ENCODE measurements at places on chromosomes 16 and 17.

GRCh38 chr17:72743037-72743467 is 349.4 kb downstream of the SLC39A11 start:
- no peak for DNase-seq
- H3K27ac ChIP-seq: no peak overlapping the region
- no peak overlapping the region for H3K4me3 ChIP-seq

- H3K36me3 ChIP-seq: no peaks in the 10 kb centered on the region
- H3K27me3 ChIP-seq: no peaks in the 10 kb centered on the region
- DNase-seq: no peak
- H3K27ac ChIP-seq: no peak overlapping the region
Measured at GRCh38 chr16:7640334-7640733, 307.7 kb downstream of the RBFOX1 start.

- H3K27ac ChIP-seq: no peak overlapping the region
- DNase-seq: no peak
- H3K36me3 ChIP-seq: no peaks in the 10 kb centered on the region
- no peak overlapping the region for H3K4me3 ChIP-seq
Measured at GRCh38 chr17:17420561-17421269, 56.1 kb upstream of the MED9 start.

GRCh38 chr17:45705123-45706009 is 78.8 kb upstream of the CRHR1 start:
- peaks cover 6% of the 10 kb centered on the region for H3K4me1 ChIP-seq
- peak; percentile 4 for DNase-seq
- H3K4me3 ChIP-seq: no peak overlapping the region
- H3K27ac ChIP-seq: no peak overlapping the region
- H3K27me3 ChIP-seq: peaks cover 30% of the 10 kb centered on the region

DNA sequence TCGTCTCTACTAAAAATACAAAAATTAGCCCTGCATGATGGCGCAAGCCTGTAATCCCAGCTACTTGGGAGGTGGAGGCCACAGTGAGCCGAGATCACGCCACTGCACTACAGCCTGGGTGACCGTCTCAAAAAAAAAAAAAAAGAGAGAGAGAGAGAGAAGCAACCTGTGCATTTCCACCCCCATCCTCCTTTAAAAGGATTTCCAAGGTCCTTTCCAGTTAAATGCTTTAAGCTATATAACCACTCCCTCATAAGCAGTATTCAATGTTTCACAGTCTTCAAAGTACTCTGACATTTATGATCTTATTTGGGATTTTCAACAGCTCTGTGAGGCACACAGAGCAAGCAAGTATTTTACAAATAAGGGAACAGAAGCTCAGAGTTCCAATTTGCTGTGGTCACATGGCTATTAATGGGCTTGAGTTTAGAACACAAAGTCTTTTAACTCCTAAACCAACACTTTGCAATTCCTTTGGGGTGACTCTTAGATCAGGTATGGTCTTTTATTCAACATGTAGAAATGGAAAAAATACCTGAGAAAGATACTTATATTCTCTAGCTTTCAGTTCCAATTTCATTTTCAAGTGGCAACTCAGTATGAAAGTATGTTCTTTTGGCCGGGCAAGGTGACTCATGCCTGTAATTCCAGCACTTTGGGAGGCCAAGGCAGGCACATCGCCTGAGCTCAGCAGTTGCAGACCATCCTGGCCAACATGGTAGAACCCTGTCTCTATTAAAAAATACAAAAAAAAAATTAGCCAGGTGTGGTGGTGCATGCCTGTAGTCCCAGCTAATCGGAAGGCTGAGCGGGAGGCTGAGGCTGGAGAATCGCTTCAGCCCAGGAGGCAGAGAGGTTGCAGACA is 31.3 kb downstream of the SPOP start:
- peaks cover 54% of the 10 kb centered on the region for H3K4me1 ChIP-seq
- peak overlapping the region; percentile 88 for H3K27ac ChIP-seq
- H3K36me3 ChIP-seq: peaks cover 15% of the 10 kb centered on the region
- no peaks in the 10 kb centered on the region for H3K27me3 ChIP-seq

GRCh38 chr17:80119271-80119791 is 17.9 kb downstream of the GAA start:
- H3K27me3 ChIP-seq: peaks cover 4% of the 10 kb centered on the region

- no peak for DNase-seq
- H3K36me3 ChIP-seq: peaks cover 6% of the 10 kb centered on the region
- no peak overlapping the region for H3K27ac ChIP-seq
- no peak overlapping the region for H3K4me3 ChIP-seq
Measured at GRCh38 chr16:78184238-78185183, 85.1 kb downstream of the WWOX start.

DNA sequence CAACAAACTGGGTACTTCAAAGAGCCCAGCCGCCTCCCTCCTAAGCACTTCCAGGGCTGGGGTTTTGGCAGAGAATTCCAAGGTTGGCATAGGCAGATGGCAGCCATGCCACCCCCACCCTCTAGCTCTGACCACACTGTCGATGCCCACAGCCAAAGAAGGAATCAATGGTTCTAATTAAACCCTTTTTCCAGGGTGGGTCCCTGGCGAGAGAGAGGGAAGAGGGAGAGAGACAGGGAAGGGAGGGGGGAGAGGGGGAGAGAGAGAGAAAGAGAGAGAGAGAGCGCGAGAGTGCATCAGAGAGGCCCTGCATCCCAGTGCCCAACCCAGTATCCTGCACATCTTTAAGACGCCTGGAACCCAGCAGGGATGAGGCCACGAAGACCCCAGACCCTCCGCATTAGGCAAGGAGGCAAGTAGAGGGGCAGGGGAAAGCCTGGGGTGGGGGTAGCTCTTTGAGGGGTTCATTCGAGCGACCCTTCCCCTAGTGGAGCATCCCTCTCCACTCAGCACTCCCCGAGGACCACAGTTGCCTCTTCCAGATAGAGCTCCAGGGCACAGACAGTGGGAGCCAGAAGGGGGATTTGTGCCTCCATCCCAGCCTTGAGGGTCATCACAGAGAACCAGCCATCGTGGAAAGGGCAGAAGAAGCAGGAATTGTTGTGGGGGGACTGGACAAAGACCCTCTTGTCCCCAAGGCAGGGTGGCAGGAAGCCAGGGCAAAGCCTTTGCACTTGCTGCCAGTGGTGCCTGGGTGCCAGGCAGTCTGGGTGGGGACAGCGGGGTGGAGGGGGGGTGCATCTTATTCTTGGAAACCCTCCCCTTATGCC is 2.6 kb downstream of the SRCIN1 start:
- H3K4me1 ChIP-seq: peaks cover 15% of the 10 kb centered on the region
- no peak for DNase-seq
- no peak overlapping the region for H3K4me3 ChIP-seq

- H3K36me3 ChIP-seq: peaks cover 2% of the 10 kb centered on the region
- H3K4me1 ChIP-seq: peaks cover 4% of the 10 kb centered on the region
- no peak overlapping the region for H3K4me3 ChIP-seq
Measured at GRCh38 chr17:42517516-42517915, 18.5 kb upstream of the NAGLU start.

DNA sequence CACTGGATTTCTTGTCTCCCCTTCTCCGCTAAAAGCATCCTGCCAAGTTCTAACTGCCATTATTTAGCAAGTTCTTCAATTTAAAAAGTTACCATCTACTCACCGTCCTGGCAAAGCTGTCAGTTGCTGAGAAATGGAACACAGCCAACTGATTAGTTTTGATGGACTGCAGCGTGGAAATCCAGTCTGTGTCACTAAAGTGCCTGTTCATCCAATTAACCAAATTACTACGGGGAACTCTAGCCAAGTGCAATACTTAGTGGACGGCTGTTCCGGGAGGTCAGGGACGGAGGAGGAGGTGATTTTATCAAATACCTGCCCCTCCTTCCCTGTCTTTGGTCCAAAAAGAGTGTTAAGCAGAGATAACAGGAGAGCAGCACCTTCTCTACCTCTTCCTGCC is 260.7 kb downstream of the MAF start:
- no peaks in the 10 kb centered on the region for H3K4me1 ChIP-seq
- peaks cover 4% of the 10 kb centered on the region for H3K27me3 ChIP-seq
- H3K4me3 ChIP-seq: no peak overlapping the region

- H3K27ac ChIP-seq: peak overlapping the region; percentile 58
- peak overlapping the region; percentile 40 for H3K4me3 ChIP-seq
- peaks cover 18% of the 10 kb centered on the region for H3K4me1 ChIP-seq
- H3K27me3 ChIP-seq: peaks cover 29% of the 10 kb centered on the region
Measured at GRCh38 chr17:57874434-57875289, 24.8 kb upstream of the MRPS23 start.

DNA sequence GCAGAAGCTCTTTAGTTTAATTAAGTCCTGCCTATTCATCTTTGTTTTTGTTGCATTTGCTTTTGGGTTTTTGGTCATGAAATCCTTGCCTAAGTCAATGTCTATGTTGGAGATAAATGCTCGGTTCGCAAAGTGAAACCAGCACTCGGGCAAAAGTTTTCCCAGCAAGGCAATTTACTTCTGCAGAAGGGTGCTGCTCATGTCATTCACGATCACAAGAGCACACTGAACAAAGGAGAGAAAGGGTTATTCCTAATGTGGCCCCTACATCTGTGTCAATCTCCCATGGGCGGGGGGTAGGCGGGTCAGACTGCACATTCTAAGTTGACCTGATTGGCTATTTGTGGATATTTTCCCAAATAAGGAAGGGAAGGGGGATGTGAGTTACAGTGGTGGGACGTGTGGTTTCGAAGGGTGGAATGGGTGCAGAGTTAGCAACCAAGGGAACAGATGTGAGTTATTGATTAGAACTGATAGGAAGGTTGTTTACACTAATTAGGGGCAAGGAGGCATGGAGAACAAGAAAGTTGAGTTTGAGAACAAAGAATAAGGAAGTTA is 23.0 kb downstream of the ATF7IP2 start:
- no peak overlapping the region for H3K4me3 ChIP-seq
- H3K27ac ChIP-seq: no peak overlapping the region
- no peaks in the 10 kb centered on the region for H3K27me3 ChIP-seq
- no peak for DNase-seq

GRCh38 chr16:66925322-66925840 is at the start of gene RRAD:
TSS of gene RRAD (minus strand) at chr16:66925535. CDS start at chr16:66925179, 356 bp downstream.
- H3K27ac ChIP-seq: no peak within 1 kb of the TSS
- H3K4me3 ChIP-seq: peak within 1 kb of the TSS; percentile 59
- no peak for DNase-seq
- peaks cover 50% of the 10 kb centered on the region for H3K27me3 ChIP-seq
- H3K36me3 ChIP-seq: no peaks in the 10 kb centered on the region
- peaks cover 2% of the 10 kb centered on the region for H3K4me1 ChIP-seq

DNA sequence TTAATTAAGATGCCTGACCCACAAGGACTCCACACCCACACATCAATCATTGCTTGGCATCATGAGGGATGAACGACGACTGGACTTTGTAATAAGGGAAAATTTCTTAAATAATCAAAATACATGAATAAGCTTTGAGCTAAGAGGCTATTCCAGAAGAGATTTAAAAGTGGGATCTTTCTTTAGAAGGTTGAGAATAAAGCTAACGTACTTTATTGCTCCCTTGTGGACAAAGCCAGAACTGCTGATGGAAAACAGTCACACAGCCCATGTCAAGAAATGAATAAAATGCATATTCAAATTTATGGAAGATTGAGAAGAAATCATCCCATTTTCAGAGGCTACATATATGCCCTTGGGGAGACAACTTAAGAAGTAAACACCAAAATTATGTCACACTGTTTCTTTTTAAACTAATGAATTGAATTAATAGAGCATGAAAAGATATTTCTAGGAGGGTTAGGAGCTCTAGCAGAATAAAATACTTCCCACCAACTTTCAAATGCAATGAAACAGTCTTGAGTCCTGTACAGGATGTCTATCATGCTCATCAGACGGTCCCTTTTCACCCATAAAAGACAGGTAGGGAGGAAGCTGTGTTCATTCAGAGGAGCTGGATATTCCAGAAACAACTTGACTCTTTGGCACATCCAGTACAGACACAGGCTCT is 60.2 kb upstream of the PHOSPHO1 start:
- no peaks in the 10 kb centered on the region for H3K27me3 ChIP-seq
- no peak overlapping the region for H3K4me3 ChIP-seq
- H3K36me3 ChIP-seq: no peaks in the 10 kb centered on the region
- DNase-seq: peak; percentile 4

DNA sequence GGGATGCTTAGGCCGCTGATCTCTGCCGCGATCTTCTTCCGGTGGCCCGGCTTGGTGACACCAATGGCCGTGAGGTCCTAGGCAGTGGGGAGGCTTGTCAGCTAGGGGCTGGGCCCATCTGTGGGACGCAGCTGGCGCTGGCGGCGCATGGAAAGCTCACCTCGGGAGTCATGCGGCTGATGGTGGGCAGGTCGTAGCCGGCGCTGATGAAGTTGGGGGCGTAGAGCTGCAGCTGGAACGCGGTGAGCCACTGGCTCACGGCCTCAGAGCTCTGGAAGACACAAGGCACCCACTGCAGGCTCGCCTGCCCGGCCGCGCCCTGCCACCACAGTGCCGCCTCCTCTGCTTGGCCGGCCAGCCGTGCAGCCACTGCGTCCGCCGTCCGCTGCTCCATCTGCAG is 12.7 kb downstream of the CASKIN1 start:
- H3K4me1 ChIP-seq: no peaks in the 10 kb centered on the region
- no peak overlapping the region for H3K4me3 ChIP-seq
- no peak for DNase-seq
- no peaks in the 10 kb centered on the region for H3K27me3 ChIP-seq
- H3K27ac ChIP-seq: no peak overlapping the region

GRCh38 chr17:15966879-15967248 is 21.9 kb downstream of the ADORA2B start:
- DNase-seq: no peak
- H3K4me3 ChIP-seq: peak overlapping the region; percentile 22
- H3K4me1 ChIP-seq: peaks cover 35% of the 10 kb centered on the region

DNA sequence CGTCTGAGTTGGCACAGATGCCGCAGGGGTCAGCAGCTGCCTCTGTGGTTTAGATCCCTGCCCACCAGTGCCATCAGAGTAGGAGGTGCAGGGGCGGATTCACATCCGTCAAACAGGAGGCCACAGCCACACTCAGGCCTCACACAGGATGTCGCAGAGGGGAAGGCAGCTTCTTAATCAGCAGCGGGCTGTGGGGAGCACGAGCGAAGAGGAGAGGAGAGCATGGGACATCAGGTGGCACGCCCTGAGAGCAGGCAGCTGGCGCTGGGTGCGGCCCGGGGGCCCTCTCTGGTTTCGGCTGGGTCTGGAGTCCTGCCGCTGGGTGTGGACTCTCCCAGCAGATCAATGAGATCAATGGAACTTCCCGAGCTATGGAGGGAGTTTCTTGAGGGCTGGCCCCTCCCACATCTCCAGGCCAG is 9.6 kb downstream of the LLGL2 start:
- H3K36me3 ChIP-seq: no peaks in the 10 kb centered on the region
- peaks cover 20% of the 10 kb centered on the region for H3K4me1 ChIP-seq

- no peaks in the 10 kb centered on the region for H3K27me3 ChIP-seq
- no peaks in the 10 kb centered on the region for H3K36me3 ChIP-seq
- no peaks in the 10 kb centered on the region for H3K4me1 ChIP-seq
- H3K27ac ChIP-seq: no peak overlapping the region
Measured at GRCh38 chr17:78605429-78605828, 28.2 kb upstream of the DNAH17 start.

GRCh38 chr17:28141773-28142172 is 99.3 kb downstream of the NLK start:
- no peaks in the 10 kb centered on the region for H3K27me3 ChIP-seq
- no peak overlapping the region for H3K27ac ChIP-seq
- no peaks in the 10 kb centered on the region for H3K4me1 ChIP-seq
- no peak overlapping the region for H3K4me3 ChIP-seq
- H3K36me3 ChIP-seq: no peaks in the 10 kb centered on the region

GRCh38 chr16:11700264-11701029 is 32.2 kb downstream of the SNN start:
- no peaks in the 10 kb centered on the region for H3K27me3 ChIP-seq
- DNase-seq: no peak
- peaks cover 39% of the 10 kb centered on the region for H3K4me1 ChIP-seq
- no peak overlapping the region for H3K27ac ChIP-seq
